ENCODE measurements at places on chromosomes 2 and 18. TPM values are rescaled to one million over a fixed set of nuclear protein-coding genes. Genes with fewer than 3 reads are reported as not detected.
A peak's percentile ranks its signal among the peaks of the same experiment; 100 is the strongest.

GRCh38 chr2:121860033-121860757, 104.7 kb downstream of the TSN start:
- no peak for DNase-seq

DNA sequence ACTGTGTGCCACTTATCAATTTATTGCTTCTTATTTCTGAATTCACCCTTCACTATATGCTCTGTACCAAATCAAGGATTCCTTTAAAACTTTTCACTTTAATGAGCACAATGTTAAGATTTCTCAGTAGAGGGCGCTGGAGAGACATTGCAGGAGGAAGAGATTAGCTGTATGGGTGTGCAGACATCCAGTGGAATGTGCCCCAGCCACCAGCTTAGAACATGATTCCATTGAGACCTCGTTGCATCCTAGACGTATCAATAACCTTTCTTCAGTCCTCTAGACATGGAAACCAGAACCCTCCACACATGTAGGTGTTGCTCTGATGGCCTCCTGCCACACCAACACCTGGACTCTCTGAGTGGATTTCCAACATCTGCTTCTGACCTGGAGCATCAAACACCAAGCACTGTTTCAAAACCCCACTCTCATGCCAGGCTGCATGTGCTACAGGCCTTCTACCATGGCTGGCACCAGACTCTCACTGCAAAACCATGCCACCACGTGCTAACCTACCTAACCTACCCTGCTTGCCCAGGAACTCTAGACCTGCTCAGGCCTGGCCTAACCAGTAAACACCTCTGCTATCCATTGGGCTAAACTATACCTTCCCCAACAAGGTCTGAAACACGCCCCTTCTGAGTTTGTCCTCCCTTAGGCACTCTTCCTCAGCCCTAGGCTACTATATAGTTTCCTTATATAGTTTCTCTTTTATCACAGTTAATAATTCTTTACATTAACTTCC, 633.2 kb upstream of the PKDCC start:
- DNase-seq = no peak

DNA sequence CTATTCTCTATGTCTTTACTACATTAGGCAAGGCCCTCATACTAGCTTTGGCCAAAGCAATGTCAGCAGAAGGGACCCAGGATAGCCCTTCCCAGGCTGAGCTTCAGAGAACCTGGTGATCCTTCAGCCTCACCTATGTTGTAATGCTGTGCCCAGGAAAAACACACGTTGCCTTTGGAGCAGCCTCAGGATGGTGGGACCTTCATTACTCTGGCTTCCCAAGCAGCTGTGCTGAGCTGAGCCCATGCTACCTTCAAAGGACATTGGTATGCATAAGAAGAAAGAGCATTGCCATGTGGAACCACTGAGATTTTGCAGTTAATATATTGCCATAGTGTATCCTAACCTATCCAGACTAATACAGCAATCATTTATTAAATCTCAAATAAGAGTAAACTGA, 756.4 kb upstream of the ID2 start:
- DNase-seq = no peak

DNA sequence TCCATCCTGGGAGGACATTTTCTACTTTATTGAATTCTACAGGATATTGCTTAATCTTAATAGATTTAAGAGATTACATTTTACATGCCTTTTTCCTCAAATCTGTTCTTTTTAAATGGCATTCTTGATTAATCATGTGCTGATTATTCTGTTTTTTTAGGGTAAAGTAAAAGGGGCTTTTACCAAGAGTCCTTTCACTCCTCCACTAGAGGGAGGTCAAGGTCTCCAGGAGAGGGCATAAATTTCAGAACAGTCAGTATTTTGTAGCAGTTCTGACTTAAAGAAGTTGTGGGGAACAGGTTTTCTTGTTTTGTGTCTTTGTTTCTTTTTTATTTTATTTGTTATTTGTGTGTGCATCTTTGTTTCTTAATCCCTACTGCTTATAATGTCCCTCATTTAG, 25.4 kb downstream of the WDR75 start:
- DNase-seq = no peak

- DNase-seq = no peak
Measured at GRCh38 chr18:12750076-12750714, 47.4 kb downstream of the PSMG2 start.

DNA sequence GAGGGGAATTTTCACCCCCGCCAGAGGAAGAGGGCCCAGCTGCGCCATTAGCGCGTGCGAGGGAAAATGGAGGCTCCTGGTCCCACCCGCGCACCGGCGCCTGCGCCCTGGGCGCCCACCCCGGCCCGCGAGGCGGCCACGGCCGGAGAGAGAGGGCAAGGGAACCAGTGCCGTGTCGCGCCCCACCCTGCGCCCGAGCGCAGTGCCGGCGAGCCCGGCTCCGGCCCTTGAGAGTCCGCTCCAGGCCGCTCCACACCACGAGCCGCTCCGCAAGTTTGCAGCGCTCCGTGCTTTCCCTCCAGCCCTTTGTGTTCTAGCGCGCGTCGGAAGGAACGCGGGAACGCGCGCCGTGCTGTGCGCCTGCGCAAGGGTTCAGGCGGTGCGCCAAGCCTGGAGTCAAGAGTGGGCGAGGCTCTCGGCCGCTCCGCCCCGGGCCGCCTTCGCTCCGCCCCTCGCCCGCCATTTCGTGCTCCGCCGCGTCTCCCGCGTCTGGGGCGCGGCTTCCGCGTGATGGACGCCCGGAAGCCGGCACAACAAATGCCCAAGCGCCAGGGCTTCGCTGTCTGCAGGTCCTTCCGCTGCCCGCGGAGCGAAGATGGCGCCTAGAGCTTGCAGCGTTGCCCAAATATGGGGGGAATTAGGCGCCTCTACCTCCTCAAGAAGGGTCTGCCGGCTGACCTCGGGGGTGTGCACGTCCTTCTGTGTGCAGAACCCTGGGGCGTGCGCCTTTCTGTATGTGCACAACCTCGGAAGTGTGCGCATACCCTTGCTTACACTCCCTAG, 46.1 kb upstream of the PTMA start:
- peak; percentile 99 for DNase-seq

DNA sequence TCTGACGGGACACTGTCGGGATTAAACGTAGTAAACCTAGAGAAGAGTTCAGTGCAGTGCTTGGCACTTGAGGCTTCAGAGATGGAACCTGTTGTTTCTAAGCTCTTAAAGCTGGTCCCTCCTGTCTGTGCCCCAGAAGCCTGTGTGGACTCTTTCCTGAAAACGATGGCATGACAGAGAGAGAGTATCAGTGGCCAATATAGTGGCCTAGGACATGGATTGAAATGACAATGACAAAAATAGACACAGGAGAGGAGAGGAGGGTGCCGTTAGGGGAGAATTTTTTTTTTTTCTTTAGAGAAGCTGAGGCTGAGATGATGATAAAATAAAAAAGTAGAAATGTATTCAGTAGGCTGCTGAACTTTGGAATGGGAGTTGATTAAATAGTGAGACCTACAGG, 138.0 kb downstream of the GAREM1 start:
- no peak for DNase-seq

DNA sequence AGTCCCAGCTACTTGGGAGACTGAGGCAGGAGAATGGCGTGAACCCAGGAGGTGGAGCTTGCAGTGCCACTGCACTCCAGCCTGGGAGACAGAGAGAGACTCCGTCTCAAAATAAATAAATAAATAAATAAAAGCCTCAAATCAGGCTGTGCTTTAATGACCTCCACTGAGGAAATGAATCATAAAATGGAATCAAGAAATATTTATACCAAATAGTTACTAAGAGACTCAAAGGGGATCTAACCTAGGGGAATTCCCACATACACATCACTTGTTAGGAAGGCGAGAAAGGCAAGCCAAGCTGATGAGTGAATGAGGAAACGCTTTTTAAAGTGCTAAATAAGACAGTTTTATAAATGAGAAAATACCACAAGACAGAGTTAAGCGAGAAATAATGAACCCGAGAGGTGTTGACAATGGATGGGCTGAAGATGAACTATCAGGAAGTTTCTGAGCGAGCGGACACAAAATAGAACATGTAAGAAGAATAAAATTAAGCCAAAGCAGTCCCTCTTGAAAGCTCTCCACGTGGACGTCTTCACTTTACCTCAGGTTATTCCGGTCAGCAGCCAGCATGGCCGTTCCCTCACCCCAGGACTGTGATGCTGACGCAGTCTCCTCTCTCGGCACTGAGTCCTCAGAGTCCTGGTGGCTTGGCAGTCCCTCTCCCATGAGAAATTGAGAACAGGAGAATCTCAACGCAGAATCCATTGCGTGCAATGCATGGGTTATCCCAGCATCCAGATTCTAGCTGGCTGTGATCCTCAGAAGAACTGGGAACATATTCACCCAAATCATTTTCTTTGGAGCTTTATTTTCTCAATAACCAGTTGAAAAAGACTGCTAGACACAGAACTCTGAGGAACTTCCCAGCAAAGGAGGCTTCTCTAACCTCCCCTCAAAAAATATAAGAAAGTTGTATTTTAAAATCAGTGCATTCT, 22.3 kb downstream of the PXDN start:
- no peak for DNase-seq

DNA sequence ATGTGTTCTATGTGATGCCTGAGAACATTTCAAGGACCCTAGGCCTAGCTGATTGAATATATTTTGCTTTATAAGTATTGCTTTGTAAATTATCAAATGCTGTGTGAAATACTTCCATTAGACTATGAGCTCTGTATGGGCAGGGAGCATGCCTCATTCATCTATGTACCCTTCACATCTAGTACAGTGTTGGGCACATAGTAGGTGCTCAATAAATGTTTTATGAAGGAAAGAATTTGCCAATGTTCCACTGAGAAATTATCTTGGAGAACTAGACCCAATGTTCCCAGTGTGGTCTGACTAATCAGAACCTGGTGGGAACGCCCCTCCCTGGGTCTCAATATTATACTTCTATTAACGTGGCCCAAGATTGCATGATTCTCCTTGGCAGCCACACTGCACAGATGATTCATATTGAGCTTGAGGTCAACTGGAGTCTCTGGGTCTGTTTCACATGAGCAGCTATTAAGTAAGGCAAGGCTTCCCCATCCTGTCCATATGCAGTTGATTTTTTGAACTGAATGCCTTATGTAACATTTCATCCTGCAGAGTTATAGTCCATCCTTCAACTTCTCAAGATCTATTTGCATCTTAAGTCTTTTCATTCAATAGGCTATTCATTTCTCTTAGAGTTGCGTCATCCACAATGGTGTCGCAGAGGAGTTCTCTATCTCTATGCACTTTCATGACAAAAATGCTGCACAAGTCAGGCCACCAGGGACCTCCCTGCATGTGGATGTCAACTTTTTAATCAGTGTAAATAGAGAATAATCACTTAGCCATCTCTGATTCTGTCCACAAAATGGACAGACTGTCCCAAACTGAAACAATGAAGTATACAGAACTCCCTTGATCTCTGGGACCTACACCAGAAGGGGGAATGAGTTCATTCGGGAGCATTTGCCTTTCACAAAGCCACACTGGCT, 257.6 kb downstream of the CYP26B1 start:
- DNase-seq = no peak

GRCh38 chr2:19488009-19488691, 129.7 kb upstream of the OSR1 start:
- DNase-seq = no peak

- DNase-seq = no peak
Measured at GRCh38 chr2:200613692-200614091, 27.9 kb downstream of the AOX1 start.

DNA sequence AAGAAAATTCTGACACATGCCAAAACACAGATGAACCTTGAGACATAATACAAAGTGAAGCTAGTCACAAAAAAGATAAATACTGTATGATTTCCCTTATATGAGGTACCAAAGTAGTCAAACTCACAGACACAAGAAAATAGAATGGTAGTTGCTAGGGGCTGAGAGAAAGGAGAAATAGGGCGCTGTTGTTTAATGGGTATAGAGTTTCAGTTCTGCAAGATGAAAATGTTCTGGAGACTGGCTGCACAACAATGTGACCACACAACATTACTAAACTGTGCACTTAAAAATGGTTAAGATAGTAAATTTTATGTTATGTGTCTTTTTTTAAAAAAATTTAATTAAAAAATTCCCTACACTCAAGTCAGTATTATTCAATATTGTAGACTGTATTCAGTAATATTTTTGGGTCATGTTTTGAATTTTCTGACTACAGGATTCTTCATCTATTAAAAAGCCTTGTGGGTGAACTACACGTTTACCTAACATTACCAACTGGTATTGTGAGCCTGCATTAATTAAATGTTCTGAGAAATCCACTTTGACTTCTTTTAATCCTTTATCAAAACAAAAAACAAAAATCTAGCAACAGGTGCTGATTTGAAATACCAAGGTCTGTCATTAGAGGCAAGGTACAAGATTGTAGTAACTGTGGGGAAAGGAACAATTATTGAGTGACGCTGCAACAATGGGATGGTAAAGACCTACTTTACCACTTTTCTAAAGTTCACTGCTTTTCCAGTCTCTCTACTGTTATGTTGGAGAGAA, 140.8 kb upstream of the ZFP36L2 start:
- no peak for DNase-seq

DNA sequence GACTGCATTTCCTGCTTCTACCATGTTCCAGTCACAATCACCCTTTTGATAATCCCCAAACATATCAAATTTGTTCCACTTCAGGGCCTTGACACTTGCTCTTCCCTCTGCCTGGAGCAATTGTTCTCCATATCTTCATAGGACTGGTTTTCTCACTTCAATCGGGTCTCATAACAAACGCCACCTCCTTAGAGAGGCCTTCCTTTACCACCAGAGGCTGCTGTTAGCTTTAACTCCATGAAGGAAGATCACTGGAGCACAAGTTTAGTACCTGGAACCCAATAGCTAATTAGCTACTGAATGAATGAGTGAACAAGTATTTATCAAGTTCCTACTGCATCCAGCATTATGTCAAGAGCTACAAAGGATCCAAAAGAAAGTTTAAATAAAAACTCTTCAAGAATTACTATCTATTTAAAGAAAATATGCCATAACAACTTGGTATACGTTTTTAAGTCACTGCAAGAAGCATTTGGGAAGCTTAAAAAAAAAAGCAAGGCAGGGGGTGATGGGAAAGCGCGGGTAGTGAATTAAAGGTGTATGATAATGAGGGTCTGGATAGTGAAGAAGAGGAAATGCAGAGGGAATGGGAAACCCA, 58.8 kb downstream of the BAZ2B start:
- DNase-seq = no peak

The HOXD8 gene
- polyA plus RNA-seq = not detected

The ZCCHC2 gene
- 2.9 TPM for polyA plus RNA-seq

The EML6 gene
- polyA plus RNA-seq = 0.05 TPM

The PTPN18 gene
- polyA plus RNA-seq = 77.7 TPM

The RNF152 gene
- polyA plus RNA-seq = not detected

The ST8SIA3 gene
- not detected for polyA plus RNA-seq

The PLCD4 gene
- 0.49 TPM for polyA plus RNA-seq

The CTAGE1 gene
- not detected for polyA plus RNA-seq

The POLR1B gene
- polyA plus RNA-seq = 24.3 TPM

The TMEM200C gene
- polyA plus RNA-seq = not detected

All from CD8-positive, alpha-beta memory T cell (primary cell).